ENCODE measurements at places on chromosomes 16 and 17.

DNA sequence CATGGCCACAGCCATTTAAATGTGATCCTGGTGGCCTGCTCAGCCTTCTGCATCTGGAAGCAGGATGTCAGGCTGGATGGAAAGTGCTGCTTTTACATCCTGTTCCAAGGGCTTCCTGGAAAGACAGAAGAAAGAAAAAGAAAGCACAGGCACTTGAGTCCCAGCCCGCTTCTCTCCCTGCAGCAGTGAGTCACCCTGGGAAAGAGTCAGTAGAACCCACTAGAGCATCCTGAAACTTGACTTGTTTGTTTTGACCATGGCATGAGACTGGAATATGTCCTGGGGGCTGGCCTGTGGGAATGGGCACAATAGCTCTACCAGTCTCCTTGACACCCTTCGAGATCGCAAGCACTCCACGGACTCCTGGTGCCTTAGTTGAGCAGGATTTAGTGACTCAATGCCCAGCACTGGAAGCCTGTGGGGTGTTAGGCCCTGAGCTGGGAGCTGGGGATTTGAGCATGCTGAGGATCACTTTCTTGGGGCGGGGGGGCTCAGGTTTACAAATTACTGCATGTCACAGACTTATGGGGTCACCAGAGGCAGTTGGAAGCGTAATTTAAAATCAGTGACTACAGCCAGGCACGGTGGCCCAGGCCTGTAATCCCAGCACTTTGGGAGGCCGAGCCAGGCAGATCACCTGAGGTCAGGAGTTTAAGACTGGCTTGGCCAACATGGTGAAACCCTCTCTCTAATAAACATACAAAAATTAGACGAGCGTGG is 22.1 kb upstream of the GNA13 start:
- no peak for DNase-seq

DNA sequence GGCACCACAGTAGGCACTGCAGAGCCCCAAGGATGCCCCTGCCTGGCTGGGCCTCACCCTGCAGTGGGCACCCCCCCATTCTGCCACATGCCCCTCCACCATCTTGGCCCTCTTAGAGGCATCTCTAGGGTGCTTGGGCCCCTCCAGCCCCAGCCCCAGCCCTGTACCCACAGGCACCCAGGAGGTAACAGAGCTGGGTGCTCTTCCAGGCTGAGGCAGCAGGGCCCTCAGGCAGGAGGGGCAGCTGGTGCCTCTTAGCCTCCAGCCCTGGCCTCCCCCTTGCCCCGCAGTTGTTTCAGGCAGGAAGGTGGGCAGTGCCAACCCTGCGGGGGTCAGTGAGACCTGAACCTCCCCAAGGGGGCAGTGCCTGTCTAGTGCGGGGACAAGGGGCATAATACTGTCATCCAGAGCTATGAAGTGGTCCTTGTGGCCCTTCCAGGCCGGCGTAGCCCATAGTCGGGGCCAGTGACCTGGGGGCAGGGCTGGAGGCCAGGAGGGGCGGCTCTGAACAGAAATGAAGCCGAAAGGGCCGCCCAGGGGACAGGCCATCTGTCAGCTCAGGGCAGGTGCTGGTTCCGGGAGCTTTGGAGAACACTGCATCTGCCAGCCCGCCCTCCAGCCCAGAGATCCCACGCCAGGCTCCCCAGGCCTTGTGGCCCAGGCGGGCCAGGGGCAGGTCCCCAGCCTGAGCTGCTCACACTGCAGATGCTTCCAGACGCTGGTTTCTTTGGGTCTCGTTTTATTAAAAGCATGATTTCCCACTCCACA is 4.9 kb upstream of the AATK start:
- DNase-seq, result no peak

- no peak for DNase-seq
These were observed 38.8 kb upstream of the ANKFN1 start for GRCh38 chr17:56114469-56114868.

- DNase-seq, result no peak
These were observed 45.1 kb upstream of the NOS2 start for GRCh38 chr17:27845264-27846041.

GRCh38 chr17:76697702-76698465 is 12.9 kb downstream of the MXRA7 start:
- no peak for DNase-seq

DNA sequence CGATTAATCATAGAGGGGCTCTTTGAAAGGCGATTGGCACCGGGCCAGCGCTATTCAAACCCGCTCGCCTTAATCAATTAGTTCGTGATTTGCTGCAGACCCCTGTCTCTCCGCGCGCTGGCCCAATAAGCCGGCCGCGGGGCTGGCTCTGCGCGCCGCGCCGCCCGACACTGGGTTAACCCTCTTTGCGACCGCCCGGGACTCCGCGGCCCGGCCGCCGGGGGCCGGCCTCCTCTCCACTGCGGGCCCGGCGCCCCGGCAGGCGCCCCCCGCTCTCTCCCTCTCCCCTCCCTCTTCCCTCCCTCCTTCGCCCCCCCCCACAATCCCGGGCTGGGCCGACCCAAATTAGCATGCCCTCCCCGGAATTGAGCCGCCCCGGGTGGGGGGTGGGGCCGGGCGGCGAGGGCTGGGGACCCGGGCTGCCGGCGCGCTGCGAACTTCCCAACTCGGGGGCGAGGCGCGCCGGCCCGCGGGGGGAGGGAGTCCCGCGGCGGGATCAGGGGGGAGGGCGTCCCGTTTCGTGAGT is 428 bp upstream of the SALL1 start:
- DNase-seq, result no peak

- DNase-seq, result no peak
These were observed 41.0 kb upstream of the SREBF1 start for GRCh38 chr17:17877529-17878358.

DNA sequence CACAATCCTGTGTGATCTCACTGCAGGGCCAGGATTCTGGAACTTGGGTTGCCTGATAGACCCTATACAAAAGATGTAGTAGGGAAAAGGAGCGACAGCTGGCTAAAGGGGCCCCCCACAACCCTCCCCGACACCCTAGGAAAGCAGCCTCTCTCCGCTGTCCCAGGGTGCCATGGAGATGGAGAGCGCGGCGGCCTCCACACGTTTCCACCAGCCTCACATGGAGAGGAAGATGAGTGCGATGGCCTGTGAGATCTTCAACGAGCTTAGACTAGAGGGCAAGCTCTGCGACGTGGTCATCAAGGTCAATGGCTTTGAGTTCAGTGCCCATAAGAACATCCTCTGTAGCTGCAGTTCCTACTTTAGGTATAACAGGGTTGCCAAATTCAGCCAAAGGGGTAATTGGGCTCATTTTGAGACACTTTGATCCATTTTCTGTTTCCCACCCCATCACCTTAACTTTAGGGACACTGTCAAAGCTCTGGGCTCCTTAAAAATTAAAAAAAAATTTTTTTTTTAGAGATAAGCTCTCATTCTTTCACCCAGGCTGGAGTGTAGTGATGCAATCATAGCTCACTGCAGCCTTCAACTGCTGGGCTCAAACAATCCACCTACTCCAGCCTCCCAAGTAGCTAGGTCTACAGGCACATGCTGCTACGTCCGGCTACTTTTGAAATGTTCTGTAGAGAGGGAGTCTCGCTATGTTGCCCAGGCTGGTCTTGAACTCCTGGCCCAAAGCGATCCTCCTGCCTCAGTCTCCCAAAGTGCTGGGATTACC is at the start of gene KLHL10:
KLHL10 (plus strand) TSS at position 65 of the 778 bp plus-strand sequence; CDS start at position 173, 108 bp downstream.
- DNase-seq, result no peak

- DNase-seq, result no peak
These were observed 3.9 kb upstream of the KCNH6 start for GRCh38 chr17:63519116-63519881.

- DNase-seq, result no peak
These were observed 111.1 kb downstream of the CACNG3 start for GRCh38 chr16:24367186-24367710.

DNA sequence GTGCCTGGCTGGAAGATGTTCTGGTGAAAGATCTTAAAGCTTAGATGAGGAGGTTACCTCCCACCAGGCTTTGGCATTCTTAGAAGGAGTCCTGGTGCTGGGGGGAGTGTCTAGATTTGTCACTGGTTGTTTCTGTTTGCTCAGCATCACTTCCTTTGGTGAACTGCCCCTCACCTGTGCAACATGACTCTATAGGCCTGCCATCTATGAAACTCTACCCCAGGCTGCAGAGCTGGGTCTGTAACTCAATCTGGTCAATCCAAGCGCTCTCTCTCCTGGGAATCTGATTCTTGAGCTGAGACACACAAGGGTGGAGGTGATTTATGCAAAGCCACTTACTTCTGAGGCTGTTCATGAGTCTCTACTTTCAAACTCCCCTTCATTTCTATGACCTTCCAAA is 399.4 kb downstream of the NPIPA7 start:
- DNase-seq, result no peak

Measured in activated T-helper 9 cell treated with anti-CD3 and anti-CD28 coated beads, Interleukin-2, amount 50 U/mL, for 16 hours (primary cell).